ENCODE measurements at places on chromosomes 4 and X.

DNA sequence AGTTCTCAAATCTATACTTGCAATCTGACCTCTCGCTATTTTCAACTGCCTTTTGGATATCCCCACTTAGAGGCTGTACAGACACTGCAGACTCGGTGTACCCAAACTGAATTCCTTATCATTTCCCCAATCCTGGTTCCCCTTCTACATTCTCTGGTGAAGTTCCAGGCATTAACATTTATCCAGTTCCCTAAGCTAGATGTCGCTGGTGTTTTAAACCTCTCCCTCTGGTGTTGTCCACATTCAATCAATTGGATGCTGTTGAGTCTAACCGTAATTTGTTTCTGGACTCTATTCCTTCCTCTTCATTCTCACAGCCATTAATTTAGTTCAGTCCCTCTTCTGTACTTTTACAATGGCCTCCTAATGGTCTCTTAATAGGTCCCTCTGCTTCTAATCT is 7.2 kb upstream of the STK26 start:
- no peak for DNase-seq

- DNase-seq = no peak
Observed at GRCh38 chrX:97524997-97525396, 641.3 kb downstream of the RPA4 start.

DNA sequence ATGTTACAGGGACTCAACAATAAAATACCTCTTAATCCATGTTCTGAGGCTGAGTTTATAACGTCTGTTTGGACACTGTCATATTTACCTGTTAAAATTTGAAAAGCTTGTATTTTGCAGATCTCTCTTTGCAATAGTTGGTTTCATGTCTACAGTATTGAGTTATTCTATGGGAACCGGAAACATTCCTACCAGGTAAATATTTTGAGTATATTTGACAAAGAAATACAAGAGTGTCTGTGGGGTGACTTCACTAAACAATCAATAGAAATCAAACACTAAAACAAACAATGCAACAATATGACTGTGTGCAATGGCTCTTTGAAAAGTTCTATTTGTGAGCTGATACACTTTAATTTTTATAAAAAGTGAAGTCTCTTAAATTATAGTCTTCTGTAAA is 47.7 kb upstream of the CXCL8 start:
- DNase-seq = no peak

DNA sequence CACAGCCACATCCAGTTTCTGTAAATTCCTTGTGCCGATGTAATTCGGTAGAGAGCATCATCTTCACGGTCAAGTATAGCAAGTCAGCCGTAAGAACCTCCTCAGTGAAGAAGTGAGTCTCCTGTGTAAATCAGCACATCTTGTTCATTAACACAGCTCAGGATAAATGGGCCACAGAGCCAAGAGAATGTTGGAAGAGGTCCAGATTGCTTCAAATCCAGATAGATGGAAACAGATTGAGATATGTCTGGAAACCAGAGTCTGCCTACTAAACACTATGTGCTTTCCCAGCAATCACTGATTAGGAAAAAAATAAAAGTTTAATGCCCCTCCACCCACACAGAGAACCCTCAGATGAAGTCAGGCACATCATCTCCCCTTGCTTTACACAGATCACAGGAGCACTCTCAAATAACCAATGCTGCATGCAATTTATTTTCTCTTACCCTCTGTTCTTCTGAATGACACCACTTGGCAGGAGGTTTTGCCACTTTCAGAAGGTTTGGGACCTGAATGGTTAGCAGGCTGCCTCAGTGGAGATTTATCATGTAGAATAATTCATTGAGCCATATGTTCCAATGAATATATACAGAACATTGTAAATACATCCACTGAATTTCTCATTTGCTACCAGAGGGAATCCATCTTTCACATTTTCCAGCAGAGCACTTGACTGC is 357.7 kb downstream of the C4orf33 start:
- DNase-seq = no peak

DNA sequence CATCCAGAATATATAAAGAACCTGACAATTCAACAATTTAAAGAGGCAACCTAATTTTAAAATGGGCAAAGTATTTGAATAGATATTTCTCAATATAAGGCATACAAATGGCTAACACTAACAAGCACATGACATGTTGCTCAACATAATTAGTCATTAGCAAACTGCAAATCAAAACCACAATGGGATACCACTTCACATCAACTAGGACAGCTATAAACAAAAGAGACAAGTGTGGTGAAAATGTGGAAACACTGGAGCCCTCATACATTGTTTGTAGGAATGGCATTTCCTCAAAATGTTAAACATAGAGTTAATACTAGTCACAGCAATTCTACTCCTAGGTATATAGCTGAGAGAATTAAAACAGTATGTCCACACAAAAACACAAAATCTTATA is 96.7 kb downstream of the CORIN start:
- no peak for DNase-seq

DNA sequence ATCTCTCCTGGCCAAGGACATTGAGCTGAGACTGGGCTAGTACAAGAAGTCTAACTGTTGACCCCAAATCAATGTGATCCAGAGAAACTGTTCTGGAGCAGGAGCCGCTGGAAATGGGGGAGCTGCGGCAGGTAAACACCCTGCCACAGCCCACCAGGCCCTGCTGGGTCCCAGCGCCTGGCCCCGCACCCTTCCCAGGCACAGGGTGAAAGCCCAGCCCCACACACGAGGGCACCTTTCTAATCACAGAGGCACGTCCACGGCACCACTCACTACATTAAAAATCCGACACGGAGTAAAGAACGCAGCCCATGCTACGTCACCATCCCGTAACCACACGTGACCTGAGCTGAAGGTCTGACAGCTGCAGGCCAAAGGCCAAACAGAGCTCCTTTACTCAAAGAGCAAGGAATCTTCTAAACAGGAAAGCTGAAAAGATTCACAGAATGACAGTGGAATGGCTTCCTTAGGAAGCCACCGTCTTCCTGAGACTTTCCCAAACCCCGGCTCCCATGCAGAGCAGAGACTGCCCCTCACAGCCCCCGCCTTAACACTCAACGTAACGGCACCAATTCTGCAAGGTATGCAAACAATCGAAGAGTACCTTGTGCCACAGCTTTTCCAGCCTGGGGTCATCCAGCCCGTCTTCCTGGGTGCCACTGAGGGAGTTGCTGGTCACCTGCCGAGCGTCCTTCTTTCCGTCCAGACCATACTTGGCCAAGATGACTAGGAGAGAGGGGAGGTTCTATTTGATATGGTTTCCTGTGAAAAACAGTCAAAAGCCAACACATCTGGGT is 12.6 kb downstream of the LRPAP1 start:
- DNase-seq = no peak

DNA sequence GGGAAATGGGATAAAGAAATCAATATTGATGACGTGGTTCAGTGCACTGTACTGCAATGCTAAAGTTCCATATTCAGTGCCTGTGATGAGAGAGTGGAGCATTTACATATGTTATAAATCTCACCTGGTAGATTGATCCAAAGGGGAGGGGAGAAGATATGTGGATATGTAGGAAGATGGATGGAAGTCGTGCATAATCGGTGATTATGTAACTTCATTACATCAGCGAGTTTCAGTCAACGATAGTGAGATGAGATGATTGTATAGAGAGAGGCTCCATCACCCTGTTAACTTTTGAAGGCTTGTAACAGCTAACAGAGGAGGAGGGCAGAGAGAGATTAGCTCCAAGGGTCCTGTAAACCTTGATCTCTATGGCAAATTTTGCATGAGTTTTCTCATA is 1.8 kb downstream of the IL1RAPL1 start:
- no peak for DNase-seq
